ENCODE measurements at places on chromosomes 6 and 20. TPM values are rescaled to one million over a fixed set of nuclear protein-coding genes. Genes with fewer than 3 reads are reported as not detected.

Gene TASP1
- 12.2 TPM for total RNA-seq

Gene BTN1A1
- not detected for total RNA-seq

Gene TFAP2C
- total RNA-seq, result 17.1 TPM

Gene RWDD2A
- total RNA-seq, result 1.4 TPM

Gene ISM1
- total RNA-seq, result 0.42 TPM

Gene COL19A1
- total RNA-seq, result not detected

Gene RHAG
- total RNA-seq, result 0.07 TPM

Gene AGPAT4
- 4.5 TPM for total RNA-seq

Gene DEF6
- total RNA-seq, result 0.06 TPM

Gene POU5F1
- total RNA-seq, result 3.2 TPM

Gene SMIM26
- total RNA-seq, result 139 TPM

Gene SLC22A1
- total RNA-seq, result 2.8 TPM

Gene NOTCH4
- 0.61 TPM for total RNA-seq

Gene RNF182
- total RNA-seq, result 3.2 TPM

Gene C6orf52
- total RNA-seq, result 1.7 TPM

Gene SIRPD
- not detected for total RNA-seq

Measured in A549 treated with CpdA at 1 μM for 4 hours (cell line).